Fibroblast of villous mesenchyme (primary cell): ENCODE measurements at places on chromosomes 3 and 15. TPM values are rescaled to one million over a fixed set of nuclear protein-coding genes. Genes with fewer than 3 reads are reported as not detected.

Gene CCDC13
- total RNA-seq = 0.43 and 0.64 TPM in 2 replicates

Gene GCNT3
- under 0.01 TPM in 2 replicates for total RNA-seq

Gene MYL3
- 0.97 and 1.7 TPM in 2 replicates for total RNA-seq

Gene CATSPER2
- 0.32 and 0.86 TPM in 2 replicates for total RNA-seq

Gene STRIT1
- not detected in 2 replicates for total RNA-seq

Gene FRMD5
- total RNA-seq = 1.3 and 1.9 TPM in 2 replicates

Gene MOBP
- total RNA-seq = not detected in 2 replicates

Gene LRRC34
- 3.5 and 4.3 TPM in 2 replicates for total RNA-seq

Gene B3GALNT1
- 15.1 and 17.7 TPM in 2 replicates for total RNA-seq

Gene CACNA2D3
- 3.2 and 4.3 TPM in 2 replicates for total RNA-seq

Gene PP2D1
- total RNA-seq = not detected in 2 replicates

Gene SLC51A
- total RNA-seq = not detected in 2 replicates

Gene ABI3BP
- total RNA-seq = 4.2 and 7.8 TPM in 2 replicates

Gene AVEN
- 37.1 and 39.6 TPM in 2 replicates for total RNA-seq

Gene TRA2B
- total RNA-seq = 150 and 182 TPM in 2 replicates

Gene GUCA1C
- not detected in 2 replicates for total RNA-seq

Gene FBN1
- 333 and 621 TPM in 2 replicates for total RNA-seq

Gene ATP2B2
- total RNA-seq = not detected in 2 replicates

Gene CCK
- total RNA-seq = not detected in 2 replicates

Gene SCN11A
- under 0.01 TPM in 2 replicates for total RNA-seq

Gene CCR8
- total RNA-seq = not detected in 2 replicates

Gene GOLGA6B
- not detected in 2 replicates for total RNA-seq

Gene COL8A1
- total RNA-seq = 324 and 401 TPM in 2 replicates

Gene WDR72
- not detected in 2 replicates for total RNA-seq

Gene GOLGA6L10
- 2.2 and 2.9 TPM in 2 replicates for total RNA-seq
